Stimulated activated CD8-positive, alpha-beta memory T cell treated with anti-CD3 and anti-CD28 coated beads, Interleukin-12 subunit alpha, Interleukin-12 subunit beta, amount 100 ng/mL, for 1 hour (primary cell): ENCODE measurements at places on chromosomes 11 and 22.

GRCh38 chr11:126487711-126488110 is 132.2 kb downstream of the ST3GAL4 start:
- no peak for DNase-seq

DNA sequence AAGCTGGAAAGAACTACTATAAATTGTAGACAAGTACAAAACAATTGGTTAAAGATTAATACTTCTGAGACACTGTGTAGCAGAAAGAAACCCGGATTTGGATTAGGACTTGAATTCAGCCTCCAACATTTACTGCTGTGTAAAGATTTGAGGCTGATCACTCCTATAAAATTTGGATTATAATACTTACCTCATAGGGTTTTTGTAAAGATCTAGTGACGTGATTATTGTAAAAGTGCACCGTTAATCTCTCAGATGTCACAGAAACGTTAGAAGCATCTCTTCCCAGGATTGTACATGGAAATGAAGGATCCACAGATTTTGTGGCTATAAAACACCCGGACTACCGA is 323 bp upstream of the HIKESHI start:
- no peak for DNase-seq

DNA sequence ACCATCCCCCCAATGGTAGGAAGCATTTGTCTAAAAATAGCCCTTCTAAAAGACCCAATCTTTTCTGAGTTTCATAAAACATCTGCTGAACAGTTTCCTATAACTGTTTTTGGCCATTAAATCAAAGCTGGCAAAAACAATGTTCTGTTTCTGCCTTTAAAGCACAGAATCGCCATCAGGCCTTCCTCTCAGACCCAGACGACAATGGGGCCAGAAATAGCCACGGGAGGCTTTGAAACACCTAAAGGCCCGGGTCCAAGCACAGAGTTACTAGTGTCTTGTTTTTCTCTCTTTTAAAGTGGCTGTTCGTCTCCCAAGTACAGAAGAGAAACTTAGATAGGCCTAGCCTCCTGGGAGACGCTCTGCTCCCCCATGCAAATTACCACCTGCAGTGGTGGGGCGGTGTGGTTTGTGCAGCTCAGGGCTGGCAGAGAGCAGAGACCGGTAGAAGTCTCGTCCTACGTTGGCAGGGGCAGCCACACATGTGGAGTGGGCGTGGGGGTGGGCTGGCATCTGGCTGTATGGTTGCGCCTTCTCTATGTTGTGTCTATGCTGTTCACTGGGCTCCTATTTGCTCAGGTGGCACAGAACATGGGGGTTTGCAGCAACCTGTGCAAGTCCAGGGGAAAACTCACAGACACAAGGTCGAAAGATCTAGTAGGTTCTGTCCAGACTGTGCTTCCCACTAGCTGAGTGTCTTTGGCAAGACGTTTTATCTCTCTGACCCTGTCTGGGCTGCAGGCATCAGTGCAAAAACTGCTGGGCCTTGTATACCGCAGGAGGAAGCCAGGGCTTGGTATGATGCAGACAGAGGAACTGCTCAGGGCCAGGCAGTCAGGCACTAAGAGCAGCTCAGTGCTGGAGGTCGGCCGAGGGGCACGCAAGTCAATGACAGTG is 23.6 kb upstream of the ETS1 start:
- no peak for DNase-seq

GRCh38 chr11:125202362-125202880 is 37.9 kb downstream of the PKNOX2 start:
- DNase-seq = no peak

GRCh38 chr11:112748713-112749543 is 212.3 kb upstream of the NCAM1 start:
- no peak for DNase-seq

DNA sequence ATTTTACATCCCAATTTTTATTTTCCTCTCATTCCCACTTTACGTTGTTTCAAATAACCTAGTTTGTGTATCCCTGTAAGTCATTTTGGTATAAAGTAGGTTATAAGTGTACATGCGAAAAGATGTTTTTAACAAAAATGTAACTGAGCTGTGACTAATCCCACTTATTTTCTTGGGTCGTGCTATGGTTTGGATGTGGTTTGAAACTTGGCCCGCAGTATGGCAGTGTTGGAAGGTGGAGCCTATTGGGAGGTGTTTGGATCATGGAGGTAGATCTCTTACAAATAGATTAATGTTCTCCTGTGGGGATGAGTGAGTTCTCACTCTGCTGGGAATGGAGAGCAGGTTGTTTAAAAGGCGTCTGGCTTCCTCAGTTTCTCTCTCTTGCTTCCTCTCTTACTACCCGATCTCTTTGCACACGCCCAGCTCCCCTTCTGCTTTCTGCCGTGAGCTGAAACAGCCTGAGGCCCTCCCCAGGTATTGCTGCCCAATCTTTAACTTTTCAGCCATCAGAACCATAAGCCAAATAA is 7.2 kb downstream of the RPL27A start:
- no peak for DNase-seq

DNA sequence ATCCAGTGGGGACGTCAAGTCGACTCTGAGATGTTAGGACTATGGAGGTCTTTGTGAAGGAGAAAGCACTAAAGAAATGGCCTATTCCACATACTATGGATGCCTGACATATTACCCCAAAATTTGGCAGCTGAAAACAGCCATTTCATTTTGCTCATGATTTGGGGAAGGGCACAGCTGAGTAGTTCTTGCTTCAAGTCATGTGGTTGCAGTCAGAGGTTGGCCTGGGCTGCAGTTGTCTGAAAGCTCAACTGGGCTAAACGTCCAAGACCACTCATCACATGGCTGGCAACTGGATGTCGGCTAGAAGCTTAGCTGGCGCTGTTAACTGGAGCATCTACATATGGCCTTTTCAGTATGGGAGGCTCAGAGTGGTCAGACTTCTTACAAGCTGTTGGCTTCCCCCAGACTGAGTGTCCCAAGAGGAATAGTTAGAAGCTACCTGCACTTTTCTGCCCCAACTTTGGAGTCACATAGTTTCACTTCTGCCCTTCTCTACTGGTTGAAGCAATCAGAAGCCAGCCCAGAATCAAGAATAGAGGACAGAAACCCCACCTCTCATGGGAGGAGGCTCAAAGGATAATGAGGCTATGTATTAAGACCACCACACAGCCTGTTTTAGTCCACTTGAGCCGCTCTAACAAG is 14.1 kb downstream of the SLC35C1 start:
- no peak for DNase-seq

- no peak for DNase-seq
These were observed 236.7 kb downstream of the TTC28 start for GRCh38 chr22:28442711-28443525.

GRCh38 chr11:126716456-126717083 is 284.0 kb downstream of the KIRREL3 start:
- no peak for DNase-seq

DNA sequence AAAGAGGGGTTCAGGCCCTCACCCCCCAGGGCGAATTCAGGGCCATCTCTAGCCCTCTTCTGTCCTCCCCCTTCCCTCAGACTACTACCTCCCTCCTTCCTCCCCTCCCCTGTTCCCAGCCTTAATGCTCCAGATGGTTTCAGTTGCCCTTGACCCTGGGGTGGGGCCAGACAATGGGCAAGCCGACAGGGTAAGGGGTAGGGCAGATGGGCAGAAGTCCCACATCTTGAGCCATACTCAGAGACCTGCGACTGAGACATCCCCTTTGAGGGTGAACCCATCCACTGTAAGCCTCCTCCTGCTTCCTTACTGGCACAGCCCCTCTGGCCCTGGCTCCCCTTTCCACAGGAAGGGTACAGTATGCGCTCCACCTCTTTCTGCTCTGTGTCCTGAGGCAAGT is 1.9 kb downstream of the RHBDD3 start:
- DNase-seq = no peak

DNA sequence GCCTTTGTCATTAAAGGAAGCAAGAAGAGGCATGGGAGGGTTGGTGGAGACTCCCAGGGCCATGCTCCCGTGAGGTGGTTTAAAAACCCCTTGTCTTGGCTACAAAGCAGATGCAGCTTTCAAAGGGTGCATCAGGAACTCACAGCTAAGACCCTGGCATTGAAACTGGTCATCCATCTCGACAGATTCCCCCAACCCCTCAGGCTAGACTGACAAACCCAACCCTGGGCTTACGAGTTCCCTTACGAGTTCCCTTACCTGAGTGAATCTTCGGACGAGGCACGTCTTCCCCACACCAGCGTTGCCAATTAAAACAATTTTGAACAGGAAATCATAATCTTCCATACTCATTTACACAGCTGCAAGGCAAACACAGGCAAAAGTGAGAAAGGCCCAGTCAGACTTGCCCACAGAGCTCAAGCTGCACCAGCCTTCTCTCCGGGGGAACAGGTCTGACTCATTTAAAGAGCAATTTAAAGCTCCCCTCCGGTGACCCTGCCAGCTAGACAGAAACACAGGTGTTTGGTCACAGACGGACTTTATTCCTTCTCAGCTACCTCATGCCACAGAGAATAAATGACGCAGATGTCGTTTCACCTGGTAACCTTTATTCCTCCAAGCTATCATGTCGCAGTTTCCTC is 74.6 kb downstream of the RAB30 start:
- no peak for DNase-seq

DNA sequence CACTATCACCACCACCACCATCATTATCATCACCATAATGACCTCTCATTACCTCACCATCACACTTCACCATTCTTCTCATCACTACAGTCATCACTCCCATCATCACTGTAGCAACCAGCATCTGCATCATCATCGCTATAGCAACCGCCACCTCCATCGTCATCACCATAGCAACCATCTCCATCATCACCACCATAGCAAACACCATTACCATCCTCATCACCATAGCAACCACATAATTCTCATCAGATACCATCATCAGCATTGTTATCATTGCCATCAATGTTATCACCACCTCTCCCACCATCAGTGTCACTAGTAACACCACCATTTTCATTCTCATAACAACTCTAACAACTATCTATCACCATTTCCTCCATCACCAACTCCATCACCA is 23.1 kb upstream of the CD82 start:
- no peak for DNase-seq

DNA sequence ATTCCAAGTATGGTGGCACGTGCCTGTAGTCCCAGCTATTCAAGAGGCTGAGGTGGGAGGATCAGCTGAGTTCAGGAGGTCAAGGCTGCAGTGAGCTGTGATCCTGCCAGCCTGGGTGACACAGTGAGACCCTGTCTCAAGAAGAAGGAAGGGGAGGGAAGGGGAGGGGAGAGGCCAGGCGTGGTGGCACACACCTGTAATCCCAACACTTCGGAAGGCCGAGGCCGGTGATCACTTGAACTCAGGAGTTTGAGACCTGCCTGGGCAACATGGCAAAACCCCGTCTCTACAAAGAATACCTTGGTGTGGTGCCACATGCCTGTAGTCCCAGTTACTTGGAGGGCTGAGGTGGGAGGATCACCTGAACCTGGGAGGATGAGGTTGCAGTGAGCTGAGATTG is 145.7 kb downstream of the SHANK2 start:
- no peak for DNase-seq

DNA sequence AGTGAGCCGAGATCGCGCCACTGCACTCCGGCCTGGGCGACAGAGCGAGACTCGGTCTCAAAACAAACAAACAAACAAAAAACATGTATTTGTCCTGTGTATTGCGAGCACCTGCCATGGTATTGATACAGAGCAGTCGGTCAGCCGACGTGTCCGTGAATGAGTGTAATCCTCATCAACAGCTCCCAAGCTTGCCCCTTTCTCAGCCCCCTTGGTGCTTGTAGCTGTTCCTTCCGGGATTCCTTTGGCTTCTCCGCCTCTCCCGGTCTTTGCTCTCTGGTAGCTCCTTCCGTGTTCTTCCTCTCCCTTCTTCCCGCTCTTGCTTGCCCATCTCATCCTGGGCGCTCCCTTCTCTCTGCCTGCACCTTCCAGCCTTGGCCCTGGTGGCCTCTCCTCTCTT is 10.9 kb downstream of the ZNF74 start:
- no peak for DNase-seq

DNA sequence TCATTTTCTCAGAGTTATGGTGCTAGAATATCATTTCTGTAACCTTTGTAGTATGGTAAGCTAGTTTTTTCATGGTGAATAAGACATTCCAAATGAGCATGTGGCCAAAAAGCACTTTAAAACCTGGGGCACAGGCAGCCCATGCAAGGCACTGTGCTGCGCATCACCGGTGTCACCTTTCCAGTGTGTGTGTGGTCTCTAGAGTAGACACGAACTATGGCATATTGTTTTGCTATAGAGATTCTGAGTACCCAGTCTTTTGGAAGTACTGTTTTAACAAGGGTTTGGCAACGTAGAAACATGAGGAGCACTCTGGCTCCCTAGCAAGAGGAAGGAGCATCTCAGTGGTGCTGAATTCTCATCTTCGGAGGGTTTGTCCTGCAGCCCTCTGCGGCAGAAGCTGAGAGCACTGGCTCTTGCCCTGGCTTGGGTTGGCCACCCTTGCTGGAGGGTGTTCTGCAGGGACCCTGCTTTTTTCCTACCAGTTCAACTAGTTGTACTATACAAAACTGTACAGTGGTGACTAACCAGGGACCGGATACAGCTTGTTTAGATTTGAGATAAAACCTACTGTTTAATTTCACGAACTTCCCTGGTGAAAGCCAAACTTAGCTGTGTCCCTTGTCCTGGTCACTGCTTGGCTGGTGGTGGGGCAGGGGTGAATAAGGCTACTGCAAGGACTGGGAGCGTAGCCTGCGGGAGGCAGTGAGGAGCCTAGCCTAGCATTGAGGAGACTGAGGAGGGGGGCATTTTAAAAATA is 135.7 kb downstream of the ATXN10 start:
- no peak for DNase-seq

GRCh38 chr11:41042688-41043087 is 416.8 kb downstream of the LRRC4C start:
- no peak for DNase-seq

- no peak for DNase-seq
These were observed 115.1 kb downstream of the DCDC1 start for GRCh38 chr11:31254415-31254814.

GRCh38 chr11:60910281-60910687 is 3.7 kb upstream of the TMEM109 start:
- DNase-seq = no peak

DNA sequence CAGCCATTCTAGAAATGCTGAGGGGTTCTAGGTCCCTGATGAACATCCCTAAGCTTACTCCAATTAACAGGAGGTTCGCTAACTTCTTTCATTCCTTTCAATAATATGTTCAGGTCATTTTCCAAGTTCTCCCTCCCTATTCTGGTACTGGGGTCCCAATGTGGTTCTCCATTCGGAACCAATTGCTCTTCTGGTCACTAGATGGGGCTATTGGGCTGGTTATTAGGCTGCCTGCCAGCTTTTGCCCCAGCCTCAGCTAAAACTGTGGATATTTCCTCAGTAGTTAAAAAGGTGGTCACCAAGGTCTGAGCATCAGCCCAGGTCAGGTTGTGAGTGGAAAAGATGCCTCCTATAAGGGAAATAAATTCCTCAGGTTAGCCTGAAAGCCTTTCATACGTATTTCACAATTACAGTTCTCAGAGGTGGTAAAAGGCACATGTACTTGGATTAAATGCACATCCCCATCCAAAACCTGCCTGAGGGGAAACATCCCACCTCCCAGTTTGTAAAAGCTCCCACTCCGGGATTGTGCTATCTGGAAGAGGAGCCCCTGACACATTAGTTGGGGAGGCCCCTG is 161.1 kb upstream of the CCDC179 start:
- no peak for DNase-seq

GRCh38 chr11:79352349-79352703 is 88.5 kb downstream of the TENM4 start:
- DNase-seq = no peak
